AML-193 (cell line): ENCODE measurements at places on chromosomes 13 and 19.

- DNase-seq, result no peak
Measured at GRCh38 chr19:49338023-49338677, 2.9 kb downstream of the CD37 start.

DNA sequence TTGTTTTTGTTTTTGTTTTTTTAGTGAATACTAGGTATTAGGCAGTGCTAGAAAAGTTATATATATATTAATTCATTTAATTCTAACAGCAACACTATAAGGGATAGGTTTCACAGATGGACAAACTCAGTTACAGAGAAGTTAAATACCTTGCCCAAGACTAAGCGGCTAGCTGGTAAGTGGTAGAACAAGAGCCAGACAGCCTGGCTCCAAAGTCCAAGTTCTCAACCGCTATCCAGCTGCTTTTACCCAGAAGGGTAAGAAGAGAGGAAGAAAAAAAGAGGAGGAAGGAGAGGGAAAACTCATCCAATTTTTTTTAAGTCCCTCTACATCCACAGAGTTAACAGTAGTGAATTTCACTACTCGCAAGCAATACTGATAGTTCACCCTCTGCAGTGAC lies 217.0 kb downstream of the SPRY2 start:
- DNase-seq, result no peak

DNA sequence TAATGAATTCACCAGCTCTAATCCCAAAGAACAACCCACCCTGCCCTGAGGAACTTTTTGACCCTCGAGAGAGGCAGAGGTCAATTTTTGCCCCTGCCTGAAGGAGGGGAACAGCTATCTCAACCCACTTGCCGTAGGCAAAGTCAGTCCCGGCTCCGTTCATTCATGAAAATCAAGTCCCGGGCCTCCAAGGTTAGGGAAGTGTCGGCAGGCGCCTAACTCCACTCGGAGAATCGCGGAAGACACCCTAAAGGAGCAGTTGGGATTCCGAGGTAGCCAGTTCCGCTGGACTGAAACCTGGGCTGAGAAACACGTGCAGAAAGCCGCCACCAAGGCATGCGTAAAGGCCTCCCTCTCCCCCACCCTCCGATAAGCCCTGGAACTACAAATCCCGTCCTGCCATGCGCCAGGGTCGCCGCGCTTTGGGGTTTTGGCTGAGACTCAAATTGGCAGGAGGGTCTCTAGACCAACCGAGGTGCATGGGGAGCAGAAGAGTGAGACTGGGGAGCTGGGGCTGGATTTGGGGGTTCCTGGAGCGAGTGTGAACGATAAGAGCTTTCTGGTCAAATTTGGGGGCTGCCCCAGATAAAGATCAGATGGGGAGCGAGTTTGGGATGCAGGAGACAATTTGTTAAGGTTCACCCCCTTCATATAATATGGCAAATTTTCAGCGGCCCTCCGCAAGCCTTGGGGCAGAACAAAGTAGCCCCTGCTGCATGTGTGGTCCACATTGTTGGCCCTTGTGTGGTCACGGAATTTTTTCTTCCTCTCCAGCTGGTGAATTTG lies at the start of gene TNPO2:
TSS of gene TNPO2 (minus strand) at position 292 of the 786 bp plus-strand sequence. CDS start 2,955 bp downstream, outside the sequence.
- DNase-seq, result peak; percentile 59

- no peak for DNase-seq
Measured at GRCh38 chr19:39927076-39927475, 7.4 kb downstream of the FCGBP start.

DNA sequence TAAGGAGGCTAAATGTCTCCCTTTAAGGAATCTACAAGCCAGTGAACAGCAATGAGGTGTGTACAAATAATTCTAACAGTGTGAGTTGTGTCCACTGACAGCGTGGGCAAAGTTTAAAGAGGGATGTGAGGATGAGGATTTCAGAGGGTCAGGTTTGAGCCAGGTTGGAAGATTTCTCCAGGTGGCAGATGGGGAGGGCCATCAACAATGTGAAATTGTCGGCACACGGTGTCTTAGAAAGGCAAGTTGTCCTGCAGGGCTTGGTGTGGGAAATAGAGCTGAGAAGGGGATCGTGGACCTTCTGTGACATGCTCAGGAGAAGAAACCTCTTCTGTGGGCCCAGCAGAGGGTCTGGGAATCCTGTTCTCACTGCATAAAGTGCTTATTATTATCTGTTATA lies 52.1 kb downstream of the ATP8A2 start:
- DNase-seq, result no peak

DNA sequence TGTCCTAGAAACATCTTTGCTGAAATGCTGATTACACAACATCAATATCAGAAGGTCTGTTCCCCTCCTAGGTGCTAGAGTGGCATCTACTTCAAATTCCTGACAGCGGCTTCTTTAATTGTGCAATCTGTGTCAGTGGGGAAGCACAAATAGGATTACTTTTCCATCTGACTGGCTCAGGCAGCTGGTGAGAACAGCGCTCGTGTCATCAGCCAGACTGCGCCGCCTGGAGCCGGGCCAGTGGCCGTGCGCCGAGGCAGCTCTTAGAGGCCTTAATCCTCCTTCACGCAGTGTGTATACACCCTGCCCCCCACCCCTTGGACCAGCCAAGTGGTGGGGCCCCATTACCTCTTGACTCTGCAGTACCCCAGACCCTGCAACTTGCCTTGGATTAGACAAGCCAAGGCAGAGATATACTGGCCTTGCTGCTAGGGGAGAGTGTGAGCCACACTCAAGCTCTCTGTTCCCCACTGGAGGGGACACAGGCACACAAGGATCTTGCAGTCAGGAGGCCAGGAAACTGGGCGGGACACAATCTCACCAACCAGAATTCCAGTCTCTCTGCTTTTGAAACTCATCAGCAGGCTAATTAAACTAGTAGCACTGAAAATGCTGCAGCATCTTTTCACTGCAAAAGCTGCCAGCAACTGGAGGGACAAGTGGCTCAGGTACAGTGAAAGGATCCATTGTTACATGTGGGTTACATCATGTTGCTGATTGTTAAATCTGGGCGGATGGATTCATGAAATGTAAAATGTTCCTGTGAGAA lies 48.9 kb upstream of the EPHX3 start:
- DNase-seq, result no peak

GRCh38 chr13:23372264-23372906 lies 61.1 kb downstream of the SACS start:
- DNase-seq, result no peak

GRCh38 chr13:42623916-42624315 lies 50.0 kb downstream of the TNFSF11 start:
- no peak for DNase-seq

GRCh38 chr13:106176117-106176516 lies 359.3 kb downstream of the EFNB2 start:
- DNase-seq, result no peak

GRCh38 chr19:8794823-8795222 lies 37.3 kb downstream of the ZNF558 start:
- DNase-seq, result no peak

- DNase-seq, result no peak
Measured at GRCh38 chr19:46885411-46885810, 24.6 kb downstream of the ARHGAP35 start.

DNA sequence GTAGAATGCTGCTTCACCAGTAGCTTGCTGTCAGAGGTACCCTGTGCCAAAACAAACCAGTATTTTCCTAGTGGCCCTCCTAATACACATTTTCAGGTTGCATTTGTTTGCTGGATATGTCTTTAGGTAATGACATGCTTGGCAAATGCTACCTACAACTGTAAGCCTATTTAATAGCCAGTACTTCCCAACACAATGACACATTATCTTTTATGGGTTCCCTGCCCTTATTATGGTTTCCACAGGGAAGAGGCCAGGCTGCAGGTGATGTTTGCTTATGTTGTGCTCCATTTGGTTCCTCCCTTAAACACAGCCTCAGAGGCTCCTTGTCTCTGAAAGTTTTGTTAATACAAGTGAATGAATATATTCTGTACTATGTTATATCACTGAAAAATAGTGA lies 24.7 kb downstream of the FRY start:
- DNase-seq, result no peak

- no peak for DNase-seq
Measured at GRCh38 chr13:109684824-109685202, 101.6 kb downstream of the IRS2 start.

- DNase-seq, result no peak
Measured at GRCh38 chr19:1470305-1471009, 8.6 kb downstream of the C19orf25 start.

DNA sequence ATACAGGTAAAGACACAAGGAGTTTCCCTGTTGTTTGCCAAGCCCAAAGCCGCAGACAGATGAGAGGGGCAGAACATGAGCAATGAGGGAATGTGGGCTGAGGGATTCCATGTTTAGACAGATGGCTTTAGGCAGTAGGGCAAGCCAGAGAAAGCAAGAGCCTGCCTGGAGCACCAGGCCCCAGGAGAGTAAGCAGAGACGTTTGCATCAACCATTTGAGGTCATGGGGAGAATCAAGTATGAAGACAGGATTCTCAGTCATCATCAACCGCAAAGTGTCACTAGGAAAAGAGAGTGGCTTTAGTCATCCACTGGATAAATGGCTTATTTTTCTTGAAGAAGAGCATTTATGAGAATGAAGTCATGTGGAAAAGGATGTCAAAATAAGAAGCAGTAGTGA lies 184.7 kb downstream of the COG6 start:
- DNase-seq, result no peak

GRCh38 chr19:5000120-5000611 lies 31.3 kb downstream of the KDM4B start:
- no peak for DNase-seq

- DNase-seq, result peak; percentile 38
Measured at GRCh38 chr13:32019612-32020233, 11.9 kb upstream of the FRY start.

GRCh38 chr13:77697217-77698103 lies at the start of gene SLAIN1:
Gene SLAIN1, plus strand, starts transcription at chr13:77697687. Its CDS starts 227 bp downstream, at chr13:77697914.
- DNase-seq, result no peak

DNA sequence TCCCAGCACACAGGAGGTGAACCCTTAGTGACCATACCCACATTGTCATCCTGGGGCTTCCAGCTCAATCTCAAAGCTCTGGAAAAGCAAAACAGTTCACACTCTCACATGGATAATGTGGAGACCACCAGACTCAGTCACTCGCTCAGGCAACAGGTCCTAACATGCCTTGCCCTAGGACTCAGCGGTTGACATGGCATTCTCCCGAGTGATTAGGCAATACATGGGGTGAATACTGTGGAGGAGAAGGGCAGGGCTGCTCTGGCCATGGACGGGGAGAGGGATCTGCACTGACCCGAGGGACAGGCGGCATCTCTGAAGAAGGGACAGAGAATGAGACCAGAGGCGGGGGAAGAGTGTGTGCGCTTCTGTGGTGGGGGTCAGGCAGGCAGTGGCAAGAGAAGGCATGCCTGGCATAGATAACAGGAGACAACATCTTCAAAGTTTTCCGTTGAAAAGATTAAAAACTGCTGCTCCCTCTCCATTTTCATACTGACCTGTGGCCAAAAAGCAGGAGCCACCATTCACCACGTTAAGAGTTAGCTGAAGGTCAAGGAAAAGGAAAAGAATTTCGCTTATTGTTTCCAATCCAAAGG lies 44.5 kb upstream of the EPHX3 start:
- DNase-seq, result no peak

DNA sequence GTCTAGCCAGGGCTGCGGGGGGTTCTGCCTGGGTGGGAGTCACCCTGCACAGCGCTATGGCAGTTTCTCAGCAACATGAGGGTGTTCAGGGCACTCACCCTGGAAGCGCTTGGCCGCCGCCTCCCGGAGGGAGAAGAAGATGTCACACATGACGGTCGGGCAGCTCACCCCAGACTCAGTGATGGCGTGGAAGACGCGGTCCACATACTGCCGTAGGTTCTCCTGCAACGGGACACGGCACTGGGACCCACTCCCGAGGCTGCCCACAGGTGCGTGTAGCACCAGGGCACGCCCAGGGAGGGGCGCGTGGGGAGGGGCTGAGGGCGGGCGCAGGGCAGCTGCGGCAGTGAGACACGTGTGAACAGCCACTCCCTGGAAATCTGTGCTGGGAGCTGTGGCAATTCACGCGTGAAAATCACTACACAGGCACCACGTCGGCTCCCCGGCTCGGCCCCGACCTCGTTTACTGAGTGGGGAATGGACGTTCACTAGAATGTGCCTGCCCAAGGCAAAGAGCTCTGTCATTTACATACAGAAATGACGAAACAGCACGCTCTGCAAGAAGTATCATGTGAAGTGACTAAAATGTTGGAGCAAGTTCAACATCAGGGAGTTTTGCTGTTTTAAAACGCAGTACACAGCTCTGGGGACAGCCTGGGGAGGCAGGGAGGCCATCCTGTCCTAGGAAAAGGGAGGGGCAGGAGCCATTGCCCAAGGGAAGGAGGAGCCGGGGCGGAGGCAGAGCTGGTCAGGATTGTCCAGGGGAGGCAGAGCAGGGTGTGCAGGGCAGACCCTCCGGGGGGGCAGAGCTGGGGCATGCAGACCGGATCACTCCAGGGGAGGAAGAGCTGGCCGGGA lies 41.5 kb upstream of the C13orf46 start:
- DNase-seq, result no peak

GRCh38 chr19:6020972-6021805 lies 43.2 kb upstream of the RANBP3 start:
- no peak for DNase-seq

DNA sequence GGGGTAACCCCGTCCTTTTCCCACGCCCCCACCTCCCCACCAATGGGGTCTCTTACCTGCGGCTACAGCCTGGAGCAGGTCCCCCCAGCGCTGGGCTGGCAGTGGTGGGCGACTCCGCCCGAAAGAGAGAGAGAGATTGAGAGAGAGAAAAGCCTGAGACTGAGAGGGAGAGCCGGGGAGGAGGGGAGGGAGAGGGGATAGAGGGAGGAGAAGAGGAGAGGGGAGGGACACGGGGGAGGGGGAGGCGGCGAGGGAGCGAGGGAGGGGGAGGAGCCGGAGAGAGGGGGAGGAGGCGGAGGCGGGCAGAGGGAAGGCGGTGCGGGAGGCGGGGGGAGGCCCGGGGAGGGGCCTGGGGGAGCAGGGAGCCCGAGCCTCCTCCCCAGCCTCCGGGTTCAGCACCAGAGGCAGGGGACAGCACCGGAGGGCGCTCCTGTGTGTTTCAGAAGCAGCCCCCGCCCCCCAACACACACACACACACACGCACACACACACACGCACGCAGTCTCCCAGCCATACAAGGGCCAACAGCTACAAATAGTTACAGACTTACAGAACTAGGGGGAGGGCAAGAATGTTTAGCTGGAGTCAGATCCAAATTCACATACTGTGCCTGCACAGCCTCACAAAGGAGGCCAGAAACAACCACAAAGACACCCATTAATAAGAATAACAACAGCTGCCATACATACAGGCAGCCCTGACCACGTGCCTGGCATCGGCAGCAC lies at the start of gene SLC8A2:
TSS of gene SLC8A2 (minus strand) at position 161 of the 725 bp plus-strand sequence. CDS start 5,490 bp downstream, outside the sequence.
- peak; percentile 28 for DNase-seq

- peak; percentile 87 for DNase-seq
Measured at GRCh38 chr19:36973021-36973843, 57.1 kb downstream of the ZNF568 start.

DNA sequence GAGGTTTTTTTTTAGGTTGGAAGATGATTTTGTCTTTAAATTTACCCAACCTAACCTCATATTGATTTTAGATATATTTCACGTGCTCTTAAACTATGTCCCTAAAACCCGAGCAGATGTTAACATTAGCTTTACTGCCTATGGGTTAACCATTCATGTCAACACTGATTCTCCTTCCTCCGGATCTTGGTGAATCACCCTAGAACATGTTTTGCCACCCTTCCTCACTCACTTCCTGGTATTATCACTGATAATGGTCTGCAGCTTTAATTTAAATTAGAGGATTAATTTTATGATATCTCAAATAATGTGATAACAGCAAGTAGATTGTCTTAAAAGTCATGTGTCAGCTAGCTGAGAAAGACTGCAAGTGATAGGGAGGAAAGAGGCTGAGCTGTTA lies 31.9 kb downstream of the HTR2A start:
- DNase-seq, result peak; percentile 39

GRCh38 chr13:31873145-31873544 lies 133.8 kb downstream of the RXFP2 start:
- no peak for DNase-seq
